NCI-H2171 treated with DMSO at 0.1 percent for 48 hours (cell line): ENCODE measurements at places on chromosomes 16 and 17.
A peak's percentile ranks its signal among the peaks of the same experiment; 100 is the strongest.

DNA sequence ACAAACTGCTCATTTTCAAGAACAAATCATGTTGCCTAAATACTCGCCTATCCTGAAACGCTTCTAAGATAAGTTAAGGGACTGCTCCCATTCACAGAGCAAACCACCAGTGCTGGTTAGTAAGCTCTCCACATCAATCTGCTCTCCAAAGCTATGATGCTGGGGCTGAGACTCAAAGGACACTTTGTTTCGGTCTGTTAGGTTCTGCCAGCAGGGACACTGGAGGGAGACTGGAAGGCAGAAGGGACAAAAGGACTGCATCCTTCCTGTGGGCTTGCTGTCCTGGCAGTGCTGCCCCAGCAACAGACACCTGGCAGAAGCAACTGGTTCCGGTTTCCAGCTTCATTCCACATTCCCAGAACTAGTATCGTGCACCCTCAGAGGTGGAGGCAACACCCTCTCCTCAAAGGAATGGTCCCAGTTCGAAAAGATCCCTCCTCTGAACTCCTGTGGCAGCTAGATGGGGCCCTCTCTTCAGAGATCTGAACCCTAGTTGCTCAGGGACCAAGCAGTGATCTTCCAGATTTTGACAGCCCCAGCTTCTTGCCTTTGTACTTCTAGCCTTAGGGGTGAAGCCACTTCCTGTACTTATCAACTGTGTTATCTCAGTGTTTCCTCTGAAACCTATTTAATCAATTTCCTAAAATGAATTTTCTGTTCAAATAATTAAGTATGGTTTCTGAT is 73.4 kb upstream of the GSG1L start:
- no peak for DNase-seq

DNA sequence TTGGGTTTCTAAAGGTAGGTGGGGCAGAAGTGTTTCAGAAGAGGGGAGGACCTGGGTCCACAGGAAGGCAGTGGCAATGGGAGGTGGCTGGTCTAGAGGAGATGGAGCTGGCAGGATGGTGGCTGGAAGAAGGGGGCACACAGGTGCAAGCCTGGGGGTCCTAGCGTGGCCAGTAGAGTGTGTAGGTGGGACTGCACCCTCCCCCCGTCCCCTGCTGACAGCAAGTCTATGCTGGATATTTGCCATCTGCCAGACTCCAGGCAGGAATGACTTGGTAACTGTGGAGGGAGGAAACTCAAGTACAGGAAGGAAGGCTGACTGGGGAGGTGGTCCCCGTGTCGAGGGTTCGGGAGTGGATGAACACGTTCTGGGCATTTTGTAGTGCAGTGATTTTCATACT is 8.6 kb downstream of the MED9 start:
- DNase-seq, result no peak

DNA sequence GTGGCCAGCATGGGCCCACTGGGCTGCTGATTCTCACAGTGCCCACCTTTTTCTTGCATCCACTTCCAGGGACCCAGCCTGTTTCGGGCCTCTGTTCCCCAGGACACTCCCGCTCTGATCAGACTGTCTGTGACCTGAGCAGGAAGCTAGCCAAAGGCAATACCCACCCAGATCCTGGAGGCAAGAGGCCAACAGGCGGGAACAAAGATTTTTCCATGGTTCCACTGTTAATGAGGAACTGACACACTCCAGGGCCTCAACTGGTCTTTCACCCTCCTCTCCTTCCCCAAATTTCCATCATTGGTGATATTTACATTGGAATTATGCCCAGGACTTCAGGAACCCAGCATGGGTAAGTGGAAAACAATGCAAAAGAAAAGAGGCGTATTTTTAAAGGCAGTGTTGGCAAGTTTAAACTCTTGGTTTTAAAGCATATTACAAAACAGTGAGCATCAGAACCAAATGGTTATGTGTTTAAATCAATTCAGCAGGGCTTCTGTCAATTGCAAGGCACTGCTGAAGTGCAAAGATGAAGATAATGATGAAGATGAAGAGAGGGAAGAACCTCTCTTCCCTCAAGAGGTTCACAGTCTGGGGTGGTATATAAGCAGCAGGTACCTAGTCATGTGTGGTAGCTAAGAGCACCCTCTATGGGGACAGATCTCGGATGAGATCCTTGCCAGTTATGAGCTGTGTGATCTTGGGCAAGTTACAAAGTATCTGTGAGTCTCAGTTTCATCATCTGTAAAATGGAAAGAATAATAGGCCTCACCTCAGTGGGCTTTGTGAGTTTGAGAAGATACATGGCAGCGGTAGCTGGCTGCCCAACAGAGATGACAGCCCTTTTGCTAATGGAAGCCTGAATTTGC is 14.4 kb upstream of the ATP2A3 start:
- DNase-seq, result no peak

DNA sequence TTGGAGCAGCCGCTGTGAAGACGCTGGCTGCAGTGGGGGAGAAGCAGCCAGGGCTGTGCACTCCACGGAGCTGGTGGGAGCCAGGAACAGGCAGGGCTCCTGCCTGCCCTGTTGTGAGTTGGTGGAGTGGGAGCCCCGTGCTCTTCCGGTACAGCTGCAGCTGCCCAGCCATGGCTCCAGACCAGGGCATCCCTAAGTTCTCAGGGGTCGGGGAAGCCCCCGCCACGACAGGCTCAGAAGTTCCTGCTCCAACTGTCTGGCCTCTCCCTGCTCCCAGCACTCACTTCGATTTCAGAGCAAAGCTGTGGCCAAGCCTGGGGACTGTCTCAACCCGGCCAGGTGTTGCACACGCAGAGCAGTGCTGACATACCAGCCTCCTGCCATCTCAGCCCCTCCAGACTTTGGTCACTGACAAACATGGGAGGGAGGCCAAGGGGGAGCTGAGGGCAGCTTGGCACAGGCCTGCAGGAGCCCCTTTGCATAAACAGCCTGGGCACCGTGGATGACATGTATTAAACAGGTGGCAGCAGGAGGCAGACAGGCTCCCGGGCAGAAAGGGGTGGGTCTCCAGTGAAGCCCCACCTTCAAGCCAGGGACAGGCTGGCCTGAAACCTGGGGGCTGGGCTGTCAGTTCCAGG is 13.9 kb upstream of the KDM8 start:
- no peak for DNase-seq

- DNase-seq, result no peak
These were observed 402.2 kb downstream of the XYLT1 start for GRCh38 chr16:17068524-17068923.

DNA sequence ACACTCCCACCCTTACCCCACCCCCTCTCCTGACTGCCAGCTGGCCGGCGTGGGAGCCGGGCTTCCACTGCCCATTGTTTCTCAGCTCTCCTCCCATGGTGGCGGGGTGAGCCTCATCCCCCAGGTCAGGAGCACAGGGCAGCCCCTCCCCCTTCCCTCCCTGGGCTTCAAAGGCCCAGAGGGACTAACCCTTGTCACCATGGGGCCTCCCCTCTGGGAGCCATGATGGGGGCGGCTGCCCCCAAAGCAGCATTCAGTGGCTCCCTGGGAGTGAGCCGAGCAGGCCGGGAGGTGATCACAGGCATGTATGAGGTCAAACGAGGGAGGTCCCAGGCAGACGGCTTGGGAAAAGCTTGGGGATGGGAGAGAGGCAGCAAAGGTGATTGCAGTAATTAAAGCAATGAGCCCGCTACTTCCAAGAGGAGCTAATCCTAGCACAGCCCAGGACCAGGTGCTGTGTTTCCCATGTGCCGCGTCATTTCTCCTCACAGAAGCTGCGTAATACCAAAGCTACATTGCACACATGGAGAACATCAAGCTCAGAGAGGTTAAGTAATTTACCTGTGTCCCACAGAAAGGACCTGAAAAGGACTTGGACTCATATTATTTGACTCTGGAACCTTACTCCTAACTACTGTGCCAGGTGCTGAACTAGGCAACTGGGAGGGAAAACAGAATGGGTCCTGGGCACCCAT is 24.5 kb downstream of the CDK5RAP3 start:
- no peak for DNase-seq

DNA sequence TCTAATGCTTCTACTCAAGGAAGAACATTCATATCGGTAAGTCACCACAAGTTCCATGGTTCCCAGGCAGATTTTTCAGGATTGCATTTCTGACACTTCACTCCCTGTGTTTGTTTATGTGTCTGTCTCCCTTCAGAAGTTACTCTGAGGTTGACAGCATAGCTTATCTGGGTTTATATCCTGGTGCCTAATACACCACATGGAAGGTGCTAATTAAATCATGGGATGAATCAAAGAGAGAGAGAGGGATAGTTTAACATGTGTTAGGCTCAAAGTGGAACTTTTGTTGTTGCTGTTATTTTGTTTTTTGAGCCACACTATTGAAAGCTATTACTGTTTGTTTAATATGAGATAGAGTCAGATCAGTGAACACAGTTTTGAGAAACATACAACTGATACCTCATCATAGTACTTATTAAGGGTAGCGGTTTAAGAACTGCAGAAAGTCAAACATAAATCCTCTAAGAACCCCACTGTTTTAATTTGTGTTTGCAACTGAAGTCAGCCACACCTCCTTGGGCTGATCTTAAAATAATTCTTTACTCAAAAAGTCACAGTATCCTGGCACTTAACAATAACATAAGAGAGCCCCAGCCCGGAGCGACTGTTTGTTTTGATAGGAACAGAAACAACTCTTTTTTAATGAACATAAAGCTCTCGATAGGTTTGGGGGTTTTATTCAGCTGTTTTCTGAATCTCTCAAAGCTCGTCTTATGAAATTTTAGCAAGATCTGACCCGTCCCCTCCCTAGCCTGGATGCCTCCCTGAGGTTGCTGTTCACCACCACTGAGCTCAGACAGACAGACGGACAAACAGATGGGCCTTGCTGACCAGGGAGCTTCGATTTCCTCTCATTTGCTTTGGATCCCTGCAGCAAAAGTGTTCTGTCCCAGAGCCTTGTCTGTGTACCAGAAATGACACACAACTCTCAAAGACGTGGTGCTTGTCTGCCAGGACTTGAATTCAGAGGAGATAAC is 98.3 kb upstream of the MYOCD start:
- DNase-seq, result no peak

DNA sequence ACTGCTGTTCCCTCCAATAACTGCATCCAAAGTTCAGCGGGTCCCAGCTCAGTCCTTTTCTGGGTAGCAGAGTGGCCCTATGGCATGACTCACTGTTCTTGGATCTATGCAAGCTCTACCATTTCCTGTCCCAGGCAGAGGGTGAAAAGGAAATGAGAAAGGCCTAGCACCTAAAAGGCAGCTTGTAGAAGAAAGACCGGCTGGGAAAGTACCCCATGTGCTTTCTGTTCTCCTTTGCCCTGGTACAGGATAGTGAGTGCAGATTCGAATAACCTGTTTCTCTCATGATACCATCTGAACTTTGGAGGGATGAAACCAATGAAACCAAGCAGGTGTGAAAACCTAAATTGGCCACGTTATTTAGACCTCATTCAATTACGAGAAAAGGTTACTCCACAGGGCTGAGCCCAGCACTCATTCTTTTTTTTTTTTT is 12.7 kb upstream of the HASPIN start:
- DNase-seq, result no peak

GRCh38 chr16:1273816-1274215 is 17.9 kb downstream of the TPSD1 start:
- DNase-seq, result no peak

GRCh38 chr17:44820631-44821212 is 9.4 kb downstream of the GJC1 start:
- peak; percentile 87 for DNase-seq

DNA sequence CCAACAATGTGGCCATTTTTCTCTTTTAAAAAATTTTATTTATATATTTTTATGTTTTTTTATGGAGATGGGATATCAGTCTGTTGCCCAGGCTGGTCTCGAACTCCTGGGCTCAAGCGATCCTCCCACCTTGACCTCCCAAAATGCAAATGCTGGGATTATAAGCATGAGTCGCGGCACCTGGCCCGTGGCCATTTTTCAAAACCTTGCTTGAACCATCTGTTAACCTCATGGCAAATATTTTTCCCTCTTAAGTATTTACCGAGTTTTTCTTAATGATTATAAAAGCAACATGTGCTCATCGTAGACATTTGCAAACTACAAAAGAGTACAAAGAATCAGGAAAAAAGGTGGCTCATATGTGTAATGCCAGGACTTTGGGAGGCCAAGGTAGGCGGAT is 127.6 kb downstream of the ABCC6 start:
- peak; percentile 21 for DNase-seq

- no peak for DNase-seq
These were observed 3.9 kb upstream of the CREBBP start for GRCh38 chr16:3884398-3884797.
